WTC11 (cell line): ENCODE measurements at places on chromosomes 2 and 18. TPM values are rescaled to one million over a fixed set of nuclear protein-coding genes. Genes with fewer than 3 reads are reported as not detected.

DNA sequence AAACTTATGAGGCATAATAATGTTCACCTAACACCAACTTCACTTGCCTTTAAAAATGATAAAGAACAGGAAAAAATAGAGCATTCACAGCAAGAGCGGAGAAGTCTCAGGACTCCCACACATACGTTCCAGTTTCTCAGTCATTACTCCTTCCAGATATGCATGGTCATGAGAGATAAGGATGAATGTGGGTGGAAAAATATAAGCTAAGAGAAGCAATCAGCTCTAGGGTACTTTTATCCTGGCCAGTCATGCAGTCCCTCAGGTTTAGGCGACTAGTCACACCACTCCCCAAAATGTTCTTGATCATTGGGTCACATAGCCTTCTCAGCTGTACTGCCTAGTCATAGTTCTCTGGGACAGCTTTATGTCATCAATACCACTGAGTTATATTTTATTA is 29.2 kb upstream of the CCDC178 start:
- no peak for DNase-seq

DNA sequence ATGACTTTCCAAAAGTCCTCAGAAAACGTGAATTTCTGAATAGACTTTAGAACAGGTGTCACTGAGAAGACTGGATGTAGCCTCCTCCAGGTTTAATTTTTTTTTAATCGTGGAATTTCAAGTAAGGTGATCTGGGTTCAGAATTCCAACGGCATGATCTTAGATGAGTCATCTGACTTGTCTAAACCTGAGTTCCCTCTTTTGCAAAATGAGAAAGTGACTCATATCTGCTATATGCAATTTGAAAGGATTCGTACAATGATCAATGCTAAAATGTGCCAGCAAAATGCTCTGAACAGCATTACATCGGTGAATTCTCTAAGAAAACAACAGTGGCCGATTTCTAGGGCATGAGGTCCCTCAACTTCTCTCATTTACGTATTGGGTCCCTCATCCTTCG is 69.1 kb upstream of the ZNF516 start:
- DNase-seq = no peak

The NYAP2 gene
- not detected in 3 replicates for total RNA-seq

- no peak for DNase-seq
These were observed 8.7 kb downstream of the MAL start for GRCh38 chr2:95034221-95034620.

The ARHGEF33 gene
- total RNA-seq = 0.42 to 0.57 TPM (median 0.50 TPM) in 3 replicates
